ENCODE measurements at places on chromosomes 12 and 14.

DNA sequence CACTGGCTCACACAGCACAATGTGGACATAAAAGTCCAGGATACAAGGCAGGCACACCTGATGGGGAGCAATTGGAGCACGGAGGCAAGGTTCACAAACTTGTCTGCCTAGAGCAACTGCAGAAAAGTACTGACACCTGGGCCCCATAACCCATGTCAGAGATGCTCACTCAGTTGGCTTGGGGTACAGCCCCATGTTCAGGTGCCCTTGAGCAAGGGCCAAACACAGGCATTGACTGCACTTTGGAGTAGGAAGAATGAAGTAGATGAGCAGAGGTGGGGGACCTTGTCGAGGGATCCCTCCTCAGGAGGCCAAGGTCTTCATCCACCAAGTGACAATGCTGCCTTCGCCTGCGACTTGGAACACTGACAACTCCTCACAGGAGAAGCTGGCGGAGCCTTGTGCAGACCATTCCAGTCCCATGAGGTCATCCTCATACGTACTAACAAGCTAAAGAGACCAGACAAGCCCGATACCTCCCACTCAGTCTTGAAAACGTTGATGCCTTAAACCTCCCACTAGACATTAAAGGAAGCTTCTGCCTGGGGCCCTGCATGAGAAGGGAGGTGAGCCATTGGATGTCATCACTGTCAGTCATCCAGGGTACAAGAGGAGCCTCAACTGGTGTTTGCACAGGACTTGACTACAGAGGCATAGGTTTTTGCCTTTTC is 42.5 kb upstream of the C14orf180 start:
- DNase-seq = no peak

DNA sequence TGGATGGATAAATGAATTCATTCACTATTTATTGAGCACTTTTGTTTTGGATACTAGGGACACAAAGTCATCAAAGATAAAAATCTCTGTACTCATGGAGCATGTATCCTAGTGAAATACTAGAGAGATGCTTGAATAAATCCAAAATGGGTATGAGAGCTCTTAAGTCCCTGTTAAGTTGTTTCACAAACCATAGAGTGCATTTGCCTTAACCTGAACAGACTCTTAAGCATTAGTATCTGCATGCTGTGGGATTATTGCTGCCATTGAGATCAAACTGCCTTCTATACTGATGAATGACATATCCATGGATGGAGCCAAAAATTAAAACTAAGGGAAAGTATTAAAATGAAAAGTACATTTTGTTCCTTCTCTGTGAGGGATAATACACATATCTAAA is 206.5 kb upstream of the KRR1 start:
- DNase-seq = no peak

GRCh38 chr12:22160396-22161003 is 114.5 kb downstream of the CMAS start:
- DNase-seq = no peak

- no peak for DNase-seq
Measured at GRCh38 chr12:120847392-120847791, 56.8 kb downstream of the SPPL3 start.

GRCh38 chr12:67822826-67823225 is 166.4 kb upstream of the IFNG-AS1 start:
- no peak for DNase-seq

GRCh38 chr14:44700184-44700583 is 193.1 kb upstream of the FSCB start:
- no peak for DNase-seq

DNA sequence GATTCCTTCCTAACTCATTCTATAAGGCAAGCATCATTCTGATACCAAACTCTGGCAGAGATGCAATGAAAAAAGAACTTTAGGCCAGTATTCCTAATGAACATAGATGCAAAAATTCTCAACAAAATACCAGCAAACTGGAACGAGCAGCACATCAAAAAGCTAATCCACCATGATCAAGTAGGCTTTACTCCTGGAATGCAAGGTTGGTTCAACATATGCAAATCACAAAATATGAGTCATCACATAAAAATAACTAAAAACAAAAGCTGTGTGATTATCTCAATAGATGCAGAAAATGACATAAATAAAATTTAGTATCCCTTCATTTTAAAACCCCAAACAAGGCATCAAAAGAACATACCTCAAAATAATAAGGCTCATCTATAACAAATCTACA is 98.9 kb downstream of the ACSS3 start:
- no peak for DNase-seq

GRCh38 chr14:94049625-94050023 is 23.5 kb downstream of the OTUB2 start:
- no peak for DNase-seq

DNA sequence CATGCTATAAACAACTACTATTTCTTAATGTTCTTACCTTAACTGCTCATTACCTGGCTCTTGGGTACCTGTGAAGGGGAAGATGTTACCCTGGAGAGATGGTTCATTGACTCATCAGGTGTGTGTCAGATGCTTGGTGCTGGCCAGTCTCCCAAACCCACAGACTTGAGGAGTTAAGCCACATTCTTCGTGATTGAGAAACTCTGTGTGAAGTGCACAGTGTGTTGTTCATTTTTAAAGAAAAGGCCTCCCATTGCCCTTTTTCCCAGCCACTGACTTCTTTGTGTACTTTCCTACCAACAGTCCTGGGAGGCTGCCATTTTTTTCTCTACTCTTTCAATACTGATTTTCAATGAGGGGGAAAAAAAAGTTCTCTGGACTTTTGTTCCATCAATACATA is 3.2 kb downstream of the MGST1 start:
- no peak for DNase-seq

- no peak for DNase-seq
Measured at GRCh38 chr12:118528625-118529024, 152.3 kb downstream of the SUDS3 start.

DNA sequence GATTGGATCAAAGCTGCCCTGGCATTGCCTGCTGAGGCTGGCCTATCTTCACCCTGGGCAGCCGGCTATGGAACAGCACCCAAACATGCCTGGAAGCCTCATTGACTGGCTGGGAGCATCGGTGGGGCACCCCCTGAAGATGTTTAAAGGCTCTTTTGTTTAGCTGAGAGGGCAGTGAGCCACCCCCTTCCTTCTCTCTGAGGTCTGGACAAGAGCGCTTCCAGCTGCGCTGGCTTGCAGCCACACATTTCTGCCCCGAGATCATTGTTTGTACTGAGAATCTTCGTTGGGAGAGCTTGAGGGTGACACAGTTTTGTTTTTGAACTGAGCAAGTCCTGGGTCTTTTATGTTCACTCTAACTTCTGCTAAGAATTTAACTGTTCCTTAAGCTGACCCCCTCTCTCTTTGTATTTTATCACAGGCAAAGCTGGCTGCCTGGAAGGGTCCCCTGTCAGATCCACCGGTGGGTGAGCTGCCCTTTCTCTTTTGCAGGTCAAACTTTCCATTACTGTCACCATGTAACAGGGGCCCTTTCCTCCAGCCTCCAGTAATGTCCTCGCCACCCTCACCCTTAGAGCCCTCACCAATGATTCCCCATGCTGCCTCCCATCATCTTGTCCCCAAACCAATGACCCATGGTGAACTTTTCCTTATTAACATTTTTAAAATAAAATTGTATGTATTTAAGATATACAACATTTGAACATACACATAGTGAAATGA is 212.2 kb downstream of the KIF26A start:
- no peak for DNase-seq

GRCh38 chr12:72282721-72283120 is 10.6 kb downstream of the TRHDE start:
- DNase-seq = no peak

GRCh38 chr12:122981036-122981471 is 573 bp downstream of the ARL6IP4 start:
- peak; percentile 39 for DNase-seq

- DNase-seq = no peak
Measured at GRCh38 chr14:21543521-21543960, 17.4 kb upstream of the SALL2 start.

GRCh38 chr12:109301643-109302168 is 7.4 kb downstream of the FOXN4 start:
- no peak for DNase-seq

DNA sequence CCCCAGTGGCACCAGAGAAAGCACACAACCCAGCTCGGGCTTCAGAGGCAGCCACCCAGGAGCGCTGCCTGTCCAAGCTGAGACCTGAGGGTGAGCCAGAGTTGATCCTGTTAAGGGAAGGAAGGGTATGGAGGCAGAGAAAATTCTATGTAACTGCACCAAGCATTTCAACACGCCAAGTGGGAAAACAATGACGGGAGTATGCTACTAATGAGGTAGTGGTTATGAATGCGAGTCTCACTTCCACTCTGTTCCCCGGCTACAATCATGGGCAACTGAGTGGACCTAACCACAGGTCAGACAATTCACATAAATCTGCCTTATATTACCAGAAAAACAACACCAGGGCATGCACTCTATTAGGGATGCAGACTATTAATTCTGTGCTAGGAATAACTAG is 9.9 kb downstream of the ATG14 start:
- no peak for DNase-seq

DNA sequence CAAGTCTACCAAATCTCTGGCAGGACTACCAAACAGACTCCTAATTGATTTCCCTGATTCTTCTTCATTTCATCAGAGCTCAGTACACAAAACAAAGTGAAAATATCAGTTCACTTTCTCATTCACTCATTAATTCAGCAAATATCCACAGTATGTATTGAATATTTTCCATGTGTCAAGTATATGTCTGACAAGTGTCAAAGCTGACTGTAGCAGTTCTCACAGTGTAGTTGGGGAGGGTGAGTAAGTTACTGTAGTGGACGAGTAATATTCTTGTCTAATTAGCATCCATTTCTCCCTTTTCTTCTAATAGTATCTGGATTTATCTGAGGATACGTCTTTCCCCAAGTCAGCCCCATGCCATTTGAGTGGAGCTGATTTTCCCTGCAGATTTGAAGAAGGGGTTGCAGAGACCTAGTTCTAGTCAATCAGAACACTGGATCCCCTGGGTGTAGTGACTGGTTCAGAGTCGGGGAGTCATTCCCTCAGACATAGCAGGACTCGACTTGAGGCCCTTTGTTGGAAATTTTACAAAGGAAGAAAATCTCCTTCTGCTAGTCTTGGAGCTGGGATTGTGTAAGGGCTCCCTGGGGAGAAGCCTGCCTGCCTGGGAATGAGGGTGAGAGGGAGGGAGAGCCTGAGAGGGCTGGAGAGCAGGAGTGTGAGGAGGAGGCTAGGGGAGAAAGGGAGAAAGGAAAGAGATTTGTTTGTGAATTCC is 51.4 kb downstream of the GRIP1 start:
- no peak for DNase-seq
